ENCODE measurements at places on chromosomes 1 and 21.

DNA sequence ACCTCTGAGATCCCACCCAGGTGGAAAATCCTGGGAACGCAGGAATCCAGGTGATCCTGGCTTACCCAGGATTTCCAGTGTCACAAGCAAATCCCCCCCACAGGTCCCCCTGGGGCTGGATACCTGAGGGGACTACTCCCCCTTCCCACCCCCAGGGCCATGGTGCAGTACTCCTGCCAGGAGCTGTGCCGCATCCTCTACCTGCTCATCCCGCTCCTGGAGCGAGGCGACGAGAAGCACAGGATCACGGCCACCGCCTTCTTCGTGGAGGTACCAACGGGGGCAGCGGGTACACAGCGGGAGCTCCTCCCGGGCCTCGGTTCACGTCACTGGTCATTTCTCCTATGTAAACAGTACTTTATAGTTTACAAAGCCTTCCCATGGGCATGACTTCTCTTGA lies 20.4 kb upstream of the TTC4 start:
- DNase-seq: no peak

DNA sequence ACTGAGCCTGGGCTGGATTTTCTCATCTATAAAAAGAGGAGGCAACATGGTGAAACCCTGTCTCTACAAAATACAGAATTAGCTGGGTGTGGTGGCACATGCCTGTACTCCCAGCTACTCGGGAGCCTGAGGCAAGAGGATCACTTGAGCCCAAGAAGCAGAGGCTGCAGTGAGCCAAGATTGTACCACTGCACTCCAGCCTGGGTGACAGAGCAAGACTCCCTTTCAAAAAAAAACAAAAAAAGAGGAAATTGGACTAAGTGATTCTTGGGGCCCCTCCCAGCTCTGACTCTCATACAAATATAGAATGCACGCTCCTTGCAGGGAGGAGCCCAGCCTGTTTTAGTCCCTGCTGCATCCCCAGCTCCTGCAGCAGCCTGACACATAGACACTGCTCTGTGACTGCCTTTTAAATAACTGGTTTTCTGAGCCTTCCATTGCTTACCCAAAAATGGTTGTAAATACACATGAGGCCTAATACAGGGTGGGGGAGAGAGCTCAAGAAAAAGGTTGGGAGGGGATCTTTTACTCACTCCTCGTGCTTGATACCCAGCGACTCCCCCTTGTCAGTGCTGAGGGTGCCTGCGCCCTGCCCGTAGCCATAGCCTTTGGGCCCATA lies 17.2 kb downstream of the CSRP1 start:
- no peak for DNase-seq

GRCh38 chr1:209155546-209155945 lies 428.0 kb upstream of the CAMK1G start:
- DNase-seq: no peak

GRCh38 chr21:42162831-42163510 lies 56.0 kb upstream of the ABCG1 start:
- DNase-seq: no peak

DNA sequence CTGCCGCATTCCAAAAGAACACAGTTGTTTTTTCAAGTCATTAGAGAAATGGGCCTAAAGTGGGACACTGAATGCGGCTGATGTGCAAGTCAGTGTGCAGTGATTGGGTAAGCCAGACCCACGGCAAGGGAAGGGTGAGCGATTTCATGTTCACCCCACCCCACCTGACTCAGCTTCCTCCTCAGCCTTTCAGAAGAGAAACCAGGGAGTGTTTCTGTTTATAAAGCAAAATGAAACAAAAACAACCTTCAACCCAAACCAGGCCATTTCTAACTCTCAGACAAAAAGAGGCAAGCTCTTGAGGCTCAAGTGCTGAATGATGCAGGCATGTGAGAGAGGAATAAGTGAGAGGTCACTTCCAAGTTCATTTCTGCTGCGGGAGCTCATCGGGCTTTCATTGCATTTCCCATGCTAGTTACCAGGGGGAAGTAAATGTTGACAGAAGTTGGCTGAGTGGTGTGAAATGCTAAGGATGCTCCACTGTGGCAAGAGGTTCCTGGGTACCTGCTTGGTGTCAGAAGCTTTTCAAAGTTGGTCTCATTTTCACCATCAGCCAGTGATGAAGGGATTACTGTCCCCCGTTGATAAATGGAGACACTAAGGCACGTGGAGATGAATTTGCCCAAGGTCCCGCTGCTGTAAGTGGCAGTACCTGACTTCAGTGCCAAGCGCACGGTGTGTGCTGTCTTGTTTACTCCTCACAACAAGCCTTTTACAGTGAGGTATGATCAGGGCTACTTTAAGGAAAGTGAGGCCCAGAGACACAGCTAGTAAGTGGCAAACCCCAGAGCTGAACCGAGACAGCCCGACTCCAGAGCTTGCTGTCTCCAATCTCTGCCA lies 29.1 kb downstream of the STPG1 start:
- DNase-seq: no peak

DNA sequence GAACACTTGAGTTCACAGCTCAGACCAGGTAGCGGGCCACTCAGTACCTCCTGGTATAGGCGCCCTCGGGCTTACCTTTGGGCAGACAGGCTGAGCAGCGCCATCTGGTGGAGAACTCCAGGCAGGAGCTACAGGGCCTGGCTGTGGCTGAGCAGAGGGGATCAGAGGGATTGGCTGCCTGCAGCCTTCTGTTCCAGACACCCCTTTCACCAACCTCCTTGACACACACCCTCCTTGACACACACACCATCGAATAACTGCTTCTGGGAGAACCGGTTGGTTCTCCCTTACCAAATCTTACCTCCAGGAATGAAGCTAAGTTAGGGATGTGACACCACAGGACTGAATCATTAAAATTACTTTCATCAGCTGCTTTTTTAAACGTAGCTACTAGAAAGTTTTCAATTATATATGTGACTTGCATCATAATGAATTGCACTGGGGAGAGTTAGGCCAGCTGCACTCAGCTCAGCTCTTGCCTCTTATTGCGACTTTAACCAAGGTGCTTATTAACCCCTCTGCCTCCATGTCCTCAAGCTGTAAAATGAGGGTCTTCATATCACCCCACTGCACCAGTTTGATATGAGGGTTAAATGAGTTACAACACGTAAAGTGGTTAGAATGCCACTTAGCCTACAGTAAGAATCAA lies 6.6 kb downstream of the LIN28A start:
- peak; percentile 37 for DNase-seq

DNA sequence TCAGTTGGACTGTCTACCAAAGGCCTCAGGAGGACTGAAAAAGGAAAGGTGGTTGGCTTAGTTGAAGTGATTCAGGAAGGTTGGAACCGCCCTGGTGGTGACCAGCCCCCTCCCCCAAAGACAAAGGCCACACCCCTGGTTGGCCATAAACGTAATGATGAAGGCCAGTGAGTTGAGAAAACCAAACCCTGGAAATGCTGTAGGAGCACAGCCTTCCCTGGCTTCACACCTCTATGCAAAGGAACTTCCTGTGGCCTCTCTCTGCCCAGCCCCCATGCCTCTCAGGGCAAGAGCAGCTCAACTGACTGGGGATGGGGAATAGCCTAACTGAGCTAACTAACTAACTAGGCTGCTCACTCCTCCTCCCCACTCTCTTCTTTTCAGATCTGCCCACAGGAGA lies 90.4 kb downstream of the NPHP4 start:
- no peak for DNase-seq

- DNase-seq: no peak
Observed at GRCh38 chr1:57204091-57204490, 219.8 kb downstream of the DAB1 start.

- DNase-seq: no peak
Observed at GRCh38 chr21:36846631-36847030, 119.8 kb downstream of the HLCS start.

DNA sequence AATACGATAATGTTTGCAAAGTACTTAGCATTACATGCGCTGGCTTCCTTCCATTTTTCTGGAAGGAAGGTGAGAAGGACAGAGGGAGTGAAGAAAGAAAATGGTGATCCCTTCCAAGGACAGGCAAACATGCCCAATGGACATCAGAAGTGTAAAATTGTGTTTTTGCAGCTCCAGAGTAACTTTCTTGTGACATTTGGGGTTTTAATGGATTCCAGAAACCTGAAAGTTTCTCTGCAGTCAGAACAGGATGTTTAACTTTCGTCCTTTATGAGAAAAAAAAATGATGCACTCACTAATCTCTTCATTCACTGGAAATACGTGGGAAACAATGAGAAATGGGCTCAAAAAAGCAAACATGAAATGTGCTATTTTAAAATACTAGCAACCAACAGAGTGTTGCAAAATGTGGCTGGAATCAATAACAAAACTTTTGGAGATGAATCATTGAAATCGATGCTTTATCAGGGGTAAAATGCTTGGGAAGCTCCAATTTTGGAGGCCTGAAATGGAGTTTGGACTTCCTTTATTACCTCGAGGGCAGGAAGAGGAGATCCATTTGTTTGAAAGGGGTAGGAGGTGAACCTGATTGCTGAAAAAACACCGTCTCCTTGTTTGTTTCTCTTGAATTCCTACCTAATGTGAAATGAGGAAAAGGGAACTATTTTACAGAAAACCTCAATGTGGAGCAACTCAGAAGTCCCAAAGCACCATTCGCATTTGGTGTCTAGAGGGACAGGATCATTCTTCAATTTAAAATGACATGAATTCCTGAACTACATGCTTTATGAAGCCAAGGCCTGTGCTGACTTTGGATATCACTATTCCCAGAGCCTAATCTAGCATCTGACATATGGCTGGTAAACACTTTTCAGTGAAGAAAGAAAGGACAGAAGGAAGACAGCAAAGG lies 129.5 kb downstream of the TRABD2B start:
- no peak for DNase-seq

GRCh38 chr1:5889462-5889861 lies 102.8 kb downstream of the NPHP4 start:
- DNase-seq: no peak

DNA sequence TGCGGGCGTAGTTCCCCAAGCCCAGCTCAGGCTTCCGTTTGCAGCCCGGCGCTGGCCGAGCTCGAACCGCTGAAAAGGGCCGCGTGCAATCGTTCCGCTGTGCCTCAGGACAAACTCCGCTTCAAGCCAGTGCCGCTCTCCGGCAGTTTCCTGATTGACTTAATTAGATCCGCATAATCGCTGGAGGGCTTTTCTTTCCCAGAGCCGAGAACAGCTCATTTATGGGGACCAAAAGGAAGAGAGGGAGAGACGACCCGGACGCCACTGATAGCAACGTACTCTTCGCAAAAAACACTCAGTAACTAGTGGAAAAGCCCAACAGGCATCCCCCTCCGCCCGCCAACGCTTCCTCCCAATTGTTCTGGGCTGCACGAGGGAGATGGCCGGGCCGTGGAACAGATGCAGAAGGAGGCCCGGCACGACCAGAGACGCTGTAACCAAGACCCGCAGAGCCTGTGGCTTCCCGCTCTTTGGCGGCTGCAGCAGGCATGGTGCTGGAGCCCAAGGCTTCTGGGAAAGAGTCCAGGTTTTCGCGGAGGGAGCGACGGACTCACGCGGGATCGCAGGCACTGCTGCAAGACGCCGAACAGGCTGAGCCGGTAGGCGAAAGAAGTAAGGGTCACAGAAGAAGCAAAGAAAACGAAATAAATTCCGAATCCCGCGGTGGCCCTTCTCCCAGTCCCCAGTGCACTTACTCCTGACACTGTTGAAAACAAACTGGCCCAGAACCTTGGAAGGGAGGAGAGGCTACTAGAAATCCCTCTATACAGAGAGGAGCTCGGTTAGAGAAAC lies 3.6 kb upstream of the FOXD2 start:
- DNase-seq: no peak

DNA sequence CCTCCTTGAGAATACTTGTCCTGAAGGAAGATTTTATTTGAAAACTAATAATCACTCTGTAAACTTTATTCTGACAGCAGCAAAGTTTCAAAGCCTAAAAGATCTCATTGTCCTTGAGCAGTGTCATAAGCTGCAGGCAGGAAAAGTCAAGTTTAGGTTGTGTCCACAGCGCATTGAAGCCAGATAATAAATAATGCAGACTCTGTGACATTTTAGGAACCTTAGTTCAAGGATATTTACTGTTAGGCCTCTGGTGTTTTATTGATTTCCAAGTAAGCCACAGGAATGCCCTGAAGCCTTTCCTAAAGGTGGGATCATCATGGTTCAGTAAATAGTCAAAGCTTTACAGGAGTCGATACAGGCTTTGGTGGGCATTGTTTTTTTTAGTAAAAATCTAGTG lies 356.4 kb upstream of the SGIP1 start:
- DNase-seq: no peak

GRCh38 chr1:21396516-21396915 lies 43.4 kb upstream of the NBPF3 start:
- DNase-seq: no peak

DNA sequence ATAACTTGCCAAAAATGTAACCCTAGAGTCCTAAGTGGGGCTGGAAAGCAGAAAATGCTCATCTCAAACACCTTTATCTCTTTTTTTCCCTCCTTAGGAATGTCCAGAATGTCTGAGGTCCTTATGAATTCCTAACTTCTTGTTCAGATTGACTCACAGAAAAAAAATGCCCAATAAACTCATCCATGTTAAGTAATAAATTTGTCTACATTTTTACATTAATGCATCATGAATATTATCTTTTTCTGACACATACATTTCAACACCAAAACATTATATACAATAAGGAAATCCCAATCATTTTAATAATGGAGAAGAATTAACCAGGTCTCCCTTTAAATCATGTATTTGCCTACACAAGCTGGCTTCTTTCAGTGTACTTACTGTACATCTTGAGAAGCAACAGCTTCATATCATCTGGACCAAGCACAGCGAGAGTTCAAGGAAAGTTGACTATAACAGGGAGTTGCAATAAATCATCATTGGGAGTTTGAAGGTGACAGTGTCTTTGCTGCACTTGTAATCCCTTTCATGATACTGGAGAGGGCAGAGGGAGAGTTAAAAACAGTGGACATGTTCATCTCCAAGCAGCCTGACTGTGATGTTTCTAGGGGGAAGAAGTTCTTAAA lies 565.2 kb downstream of the LTN1 start:
- no peak for DNase-seq

DNA sequence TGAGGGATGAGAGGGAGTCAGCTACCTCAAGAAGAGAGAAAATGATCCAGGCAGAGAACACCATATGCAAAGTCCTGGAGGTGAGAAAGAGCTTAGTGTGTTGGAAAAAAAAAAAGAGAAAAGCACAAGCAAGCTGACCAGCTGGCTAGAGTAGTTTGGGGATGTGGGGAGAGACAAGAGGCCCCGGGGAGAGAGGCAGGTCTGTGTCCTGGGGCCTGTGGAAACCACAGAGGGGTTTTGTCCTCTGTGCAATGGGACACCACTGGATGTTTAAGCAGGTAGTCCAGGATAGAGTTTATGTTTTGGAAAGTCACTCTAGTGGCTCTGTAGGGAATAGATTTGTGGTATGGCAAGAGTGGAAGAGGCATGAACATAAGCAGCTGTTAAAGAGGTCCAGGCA lies 14.4 kb upstream of the CHI3L1 start:
- no peak for DNase-seq

DNA sequence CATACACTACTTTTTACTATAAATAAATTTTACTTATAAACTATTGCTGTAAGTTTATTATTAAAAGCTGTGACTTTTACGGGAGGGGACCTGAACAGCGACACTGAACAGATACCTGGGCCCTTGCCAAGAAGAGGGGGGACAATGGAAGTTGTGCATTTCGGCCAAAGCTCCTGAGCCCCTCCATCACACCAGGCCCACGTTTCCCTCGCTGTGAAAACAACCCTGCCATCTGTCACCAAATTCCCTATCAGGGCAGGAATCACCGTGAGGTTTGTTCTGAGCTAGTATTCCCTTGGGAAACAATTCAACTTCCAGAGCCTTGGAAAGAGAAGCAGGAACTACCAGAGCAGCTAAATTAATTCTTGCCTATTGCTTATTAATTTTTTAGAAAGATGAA lies 37.0 kb downstream of the VTCN1 start:
- peak; percentile 59 for DNase-seq

GRCh38 chr1:93415296-93415695 lies 32.6 kb upstream of the FNBP1L start:
- no peak for DNase-seq

Measured in NCI-H1694 (cell line).